GM12891 (cell line): ENCODE measurements at places on chromosomes 12 and 14.

GRCh38 chr12:1103632-1104031 is 112.6 kb downstream of the ERC1 start:
- DNase-seq, result no peak

DNA sequence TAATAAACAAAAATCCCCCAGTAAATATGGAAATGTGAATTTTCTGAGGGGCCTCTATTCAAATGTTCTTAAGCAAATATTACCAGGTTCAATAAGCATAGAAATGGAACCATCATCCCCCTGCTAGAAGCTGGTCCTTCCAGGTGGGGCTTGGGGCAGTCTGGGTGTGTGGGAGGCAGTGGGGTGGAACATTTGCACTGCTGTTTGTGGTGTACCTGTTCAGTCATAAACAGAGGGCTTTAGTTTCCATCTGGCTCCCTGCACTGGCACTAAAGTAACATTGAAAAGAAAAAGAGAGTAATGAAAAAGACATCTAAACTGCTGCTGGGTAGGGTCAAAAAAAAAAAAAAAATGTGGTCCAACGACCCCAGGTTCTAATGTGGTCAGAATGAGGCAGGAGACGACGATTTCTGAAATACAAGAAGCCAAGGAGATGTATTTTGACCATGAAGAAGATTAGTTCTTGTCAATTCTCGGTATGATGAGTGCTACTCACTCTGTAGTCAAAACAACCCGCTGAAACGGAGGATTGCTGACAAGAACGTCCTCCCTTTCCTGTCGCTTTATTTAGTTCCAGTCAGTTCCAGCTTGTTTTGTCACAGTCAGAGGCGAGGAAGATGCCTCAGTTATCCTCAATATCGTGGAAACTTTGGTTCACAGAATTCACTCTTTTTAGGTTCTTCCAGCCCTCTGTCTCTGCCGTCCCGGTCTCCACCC is 44.2 kb upstream of the MANSC4 start:
- DNase-seq, result no peak

DNA sequence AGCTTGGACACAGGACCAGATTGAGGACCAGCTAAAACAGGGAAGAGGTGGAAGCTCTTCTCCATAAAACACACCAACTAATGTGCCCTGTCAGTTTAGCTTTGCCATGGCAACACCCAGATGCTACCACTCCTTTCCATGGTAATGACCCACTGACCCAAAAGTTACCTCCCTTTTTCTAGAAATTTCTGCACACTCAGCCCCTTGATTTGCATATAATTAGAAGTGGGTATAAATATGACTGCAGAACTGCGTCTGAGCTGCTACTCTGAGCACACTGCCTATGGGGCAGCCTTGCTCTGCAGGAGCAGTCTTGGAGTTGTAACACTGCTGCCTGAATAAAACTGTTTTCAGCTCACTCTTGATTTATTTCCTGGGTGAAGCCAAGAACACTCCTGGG is 3.2 kb upstream of the TDG start:
- DNase-seq, result no peak

- no peak for DNase-seq
These were observed 13.2 kb upstream of the SELPLG start for GRCh38 chr12:108646600-108647579.

- DNase-seq, result no peak
These were observed 505 bp downstream of the BCL2L2 start for GRCh38 chr14:23307146-23307530.

DNA sequence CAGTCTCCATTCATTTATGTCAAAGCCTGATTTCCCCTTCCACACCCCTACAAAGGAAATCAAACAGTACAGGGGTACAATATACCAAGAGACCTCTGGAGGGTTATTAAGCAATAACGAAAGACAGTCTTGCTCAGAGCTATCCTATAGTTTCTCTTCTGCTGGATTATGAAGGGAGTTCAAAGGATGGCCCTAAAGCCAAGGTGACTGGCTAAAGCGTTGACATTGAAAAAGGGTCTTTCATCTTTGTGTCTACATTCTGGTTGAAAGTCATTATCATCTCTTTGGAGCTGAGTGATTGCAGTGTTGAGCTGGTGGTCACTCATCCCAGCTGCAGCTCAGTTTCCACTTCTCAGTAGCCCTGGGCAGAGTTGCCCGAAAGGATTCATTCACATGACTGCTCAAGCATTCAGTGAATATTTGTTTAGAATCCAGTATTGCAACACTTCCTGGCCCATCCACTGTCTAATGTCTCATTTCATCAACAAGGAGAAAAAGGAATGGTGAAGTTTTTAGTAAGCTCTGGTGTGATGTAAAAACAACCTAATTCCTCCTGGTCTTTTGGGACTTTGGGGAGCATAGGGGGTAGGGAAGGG is 19.2 kb upstream of the TBX5 start:
- DNase-seq, result no peak

DNA sequence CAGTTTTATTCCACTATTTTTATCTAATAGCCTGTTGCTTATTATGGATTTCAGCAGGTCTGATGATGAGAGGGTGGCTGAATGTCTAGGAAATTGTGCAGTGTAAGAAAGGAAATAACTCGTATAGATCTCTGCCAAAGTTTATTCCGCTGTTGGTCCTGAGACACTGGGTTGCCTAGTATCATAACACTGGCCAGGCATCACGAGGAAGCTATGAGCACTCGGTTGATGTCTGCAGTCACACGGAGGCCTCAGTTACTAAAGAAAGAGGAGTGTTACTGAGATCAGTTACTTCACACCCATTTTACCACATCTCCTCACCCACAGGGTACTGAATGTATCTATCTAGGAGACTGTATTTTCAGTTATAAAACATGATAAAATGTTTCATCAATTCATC is 21.9 kb downstream of the BHLHE41 start:
- DNase-seq, result no peak

GRCh38 chr14:22409006-22409405 is 180.0 kb downstream of the DAD1 start:
- DNase-seq, result no peak
